ENCODE measurements at places on chromosomes 3 and 15.

- DNase-seq = no peak
These were observed 9.2 kb downstream of the PTX3 start for GRCh38 chr3:157445857-157446256.

DNA sequence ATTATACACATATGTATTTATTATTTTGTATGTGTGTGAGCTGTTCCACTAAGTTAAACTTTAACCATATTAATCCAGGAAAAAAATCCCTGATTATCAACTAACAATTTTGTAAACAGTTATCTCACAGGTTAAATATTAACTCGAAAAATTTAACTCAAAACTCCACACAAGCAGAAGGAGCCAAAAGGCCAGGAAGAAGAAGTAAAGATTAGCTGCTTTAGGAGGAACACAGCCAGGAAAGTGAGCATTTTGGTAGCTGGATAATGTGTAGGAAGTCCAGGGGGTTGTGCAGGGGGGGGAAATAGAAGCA, 425.0 kb downstream of the TIGIT start:
- DNase-seq = no peak

DNA sequence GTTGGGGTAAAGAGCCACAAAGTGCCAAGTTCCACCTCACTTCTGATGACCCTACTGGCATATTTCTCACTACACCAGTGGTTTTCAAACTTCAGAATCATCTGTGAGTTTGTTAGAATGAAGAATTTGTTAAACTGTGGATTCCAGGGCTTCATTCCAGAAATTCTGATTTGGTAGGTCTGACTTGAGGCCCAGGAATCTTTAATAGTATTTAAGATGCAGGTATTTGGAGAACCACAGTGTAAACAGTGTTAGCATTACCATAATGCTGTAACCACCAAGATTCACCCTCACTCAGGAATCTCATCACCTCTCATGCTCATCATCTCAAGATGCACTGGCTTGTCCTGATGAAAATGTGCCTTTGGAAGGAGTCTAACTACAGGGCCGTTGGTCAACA, 6.0 kb downstream of the KCNMB3 start:
- no peak for DNase-seq

- DNase-seq = no peak
These were observed 64.7 kb downstream of the ATP13A4 start for GRCh38 chr3:193489949-193490348.

- no peak for DNase-seq
These were observed 172.0 kb downstream of the PDZRN3 start for GRCh38 chr3:73452729-73453128.

- no peak for DNase-seq
These were observed 3.2 kb downstream of the UBE2E2 start for GRCh38 chr3:23206366-23206765.
